Renal cortex interstitium (tissue), 15 donors: ENCODE measurements at places on chromosomes 16 and 17. TPM values are rescaled to one million over a fixed set of nuclear protein-coding genes. Genes with fewer than 3 reads are reported as not detected.

GRCh38 chr17:30116661-30117551, at the start of gene NSRP1:
NSRP1 (plus strand) TSS chr17:30116816; CDS start chr17:30116844, 28 bp downstream.
- DNase-seq: peak; percentile 88

DNA sequence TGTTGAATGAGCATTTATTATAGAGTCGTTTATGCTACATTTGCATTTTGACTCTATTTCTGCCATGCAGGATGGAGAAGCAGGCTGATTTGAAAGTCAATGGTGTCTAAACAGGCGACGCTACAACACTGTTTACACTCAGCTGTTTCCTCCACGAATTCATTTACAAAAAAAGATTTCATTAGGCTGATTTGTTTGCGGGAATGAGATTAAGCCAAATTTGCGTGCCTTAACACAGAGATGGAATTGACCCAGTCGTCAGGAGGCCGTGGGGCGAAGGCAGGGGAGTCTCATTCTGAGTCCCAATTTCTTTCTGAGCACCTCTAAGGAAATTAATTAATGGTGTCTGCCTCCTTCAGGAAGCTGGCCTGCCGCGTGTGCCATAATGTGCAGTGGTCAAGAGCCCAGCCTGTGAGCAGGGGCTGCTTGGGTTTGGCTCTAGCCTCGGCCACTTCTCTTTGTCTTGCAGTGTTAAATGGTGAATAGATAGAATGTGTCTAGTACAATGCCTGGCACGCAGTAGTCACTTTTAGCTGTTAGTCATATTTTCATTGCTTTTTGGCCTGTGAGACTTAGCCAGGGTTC, 88.6 kb upstream of the NKD1 start:
- DNase-seq: no peak

- DNase-seq: no peak
These were observed 117.6 kb upstream of the HAS3 start for GRCh38 chr16:68987734-68988457.

- DNase-seq: no peak
These were observed 78.2 kb upstream of the MON1B start for GRCh38 chr16:77112746-77113145.

DNA sequence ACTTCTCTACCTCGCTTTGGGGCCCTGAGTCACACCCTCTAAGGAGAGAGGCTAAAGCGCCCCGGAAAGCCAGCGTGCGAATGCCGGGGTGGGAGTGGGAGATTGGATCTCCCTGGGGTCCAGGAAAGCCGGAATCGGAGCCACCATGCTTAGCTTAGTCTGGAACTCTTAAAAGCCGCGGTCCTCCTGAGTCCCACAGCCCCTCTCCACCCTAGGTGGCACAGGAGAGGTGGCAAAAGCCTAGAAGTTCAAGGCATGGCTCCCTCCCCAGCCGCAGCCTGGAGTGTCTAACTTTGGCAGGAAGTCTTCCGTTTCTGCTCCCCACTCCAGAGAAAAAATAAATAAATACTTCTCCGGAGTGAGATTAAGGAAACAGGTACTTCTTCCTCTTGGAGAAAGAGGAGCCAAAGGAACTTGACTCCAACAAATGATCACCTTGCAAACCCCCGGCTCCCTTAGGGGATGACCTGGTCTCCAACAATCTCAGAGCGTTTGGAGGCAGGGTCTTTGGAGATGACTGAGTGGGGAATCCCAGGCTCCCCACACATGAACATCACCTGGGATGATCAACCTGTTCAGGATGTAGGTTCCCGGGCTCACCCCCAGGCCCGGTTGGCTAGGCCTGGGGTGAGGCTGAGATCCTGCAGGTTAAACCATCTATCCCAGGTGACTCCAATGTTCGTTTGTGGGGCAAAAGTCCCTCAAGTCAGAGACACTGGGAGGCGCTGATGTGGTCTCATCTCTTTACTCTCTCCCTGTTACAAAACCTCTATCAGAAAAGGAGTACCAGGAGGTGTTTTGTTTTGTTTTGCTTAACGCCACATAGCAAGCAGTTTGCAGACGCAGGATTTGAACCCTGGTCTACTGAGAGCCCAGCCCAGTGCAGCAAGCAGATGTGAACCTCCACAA, 2.9 kb downstream of the CIITA start:
- no peak for DNase-seq

GRCh38 chr17:49729069-49729468, 21.3 kb upstream of the SLC35B1 start:
- no peak for DNase-seq

GRCh38 chr17:79549141-79549915, 61.5 kb downstream of the RBFOX3 start:
- DNase-seq: no peak

GRCh38 chr16:87802670-87803069, 36.9 kb upstream of the KLHDC4 start:
- no peak for DNase-seq

DNA sequence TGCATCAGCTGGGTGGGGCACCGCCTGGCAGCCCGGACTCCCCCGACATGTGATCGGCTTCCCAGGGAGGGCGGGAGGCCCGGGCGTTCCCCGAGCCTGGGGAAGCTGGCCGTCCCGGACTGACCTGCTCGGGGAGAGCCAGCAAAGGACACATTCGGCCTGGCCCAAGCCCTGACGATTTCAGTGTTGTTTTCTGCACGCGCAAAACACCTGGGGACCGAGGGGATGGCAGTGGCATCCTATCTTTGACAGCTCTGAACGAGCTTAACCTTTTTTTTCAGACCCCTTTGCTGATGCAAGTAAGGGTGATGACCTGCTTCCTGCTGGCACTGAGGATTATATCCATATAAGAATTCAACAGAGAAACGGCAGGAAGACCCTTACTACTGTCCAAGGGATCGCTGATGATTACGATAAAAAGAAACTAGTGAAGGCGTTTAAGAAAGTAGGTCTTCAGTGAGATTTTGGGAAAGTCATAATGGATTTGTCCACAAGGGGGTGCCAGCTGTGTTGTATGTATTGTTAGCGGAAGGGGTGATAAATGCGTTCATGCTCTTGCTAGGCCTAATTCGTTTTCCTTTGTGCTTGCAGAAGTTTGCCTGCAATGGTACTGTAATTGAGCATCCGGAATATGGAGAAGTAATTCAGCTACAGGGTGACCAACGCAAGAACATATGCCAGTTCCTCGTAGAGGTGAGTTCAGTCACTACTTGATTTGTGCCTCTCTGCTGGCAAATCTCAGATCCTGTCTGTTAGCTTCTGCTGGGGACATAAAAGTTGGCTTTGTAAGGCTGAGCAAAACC, 1.0 kb downstream of the EIF1 start:
- no peak for DNase-seq

GRCh38 chr17:17514993-17515933, 19.1 kb upstream of the RASD1 start:
- DNase-seq: no peak

Gene TBC1D3D
- polyA plus RNA-seq: 1.2 TPM

DNA sequence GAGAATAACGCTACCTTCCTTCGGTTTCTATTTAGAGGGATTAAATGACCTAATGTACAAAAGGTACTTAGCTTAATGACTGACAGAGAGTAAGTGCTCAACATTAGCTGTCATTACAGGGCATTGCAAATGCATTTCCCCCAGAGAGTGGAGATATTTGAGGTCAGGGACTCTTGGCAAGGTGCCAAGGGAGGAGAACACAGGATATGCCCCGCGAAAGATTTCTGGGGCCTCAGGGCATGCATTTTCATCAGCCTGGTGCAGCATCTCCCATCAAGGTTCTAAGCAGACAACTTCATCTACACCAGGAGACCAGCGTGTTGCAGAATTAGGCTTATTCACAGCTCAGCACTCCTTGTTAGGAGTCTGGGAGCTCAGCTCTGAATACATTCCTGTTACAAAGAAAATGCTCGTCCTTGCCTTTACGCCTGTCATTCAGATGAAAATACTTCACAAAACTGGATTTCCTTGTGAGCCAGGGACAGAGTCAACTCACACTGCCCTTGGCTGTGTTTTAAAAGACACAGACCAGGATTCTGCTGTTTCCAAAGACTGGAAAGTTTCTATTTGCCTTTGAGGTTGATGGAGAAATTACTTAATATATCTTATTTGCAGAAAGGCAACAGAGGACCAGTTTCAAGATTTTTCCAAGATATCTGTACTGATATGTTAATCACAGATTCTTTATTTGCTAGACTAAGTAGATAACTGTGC, 108.2 kb downstream of the VAT1L start:
- no peak for DNase-seq

DNA sequence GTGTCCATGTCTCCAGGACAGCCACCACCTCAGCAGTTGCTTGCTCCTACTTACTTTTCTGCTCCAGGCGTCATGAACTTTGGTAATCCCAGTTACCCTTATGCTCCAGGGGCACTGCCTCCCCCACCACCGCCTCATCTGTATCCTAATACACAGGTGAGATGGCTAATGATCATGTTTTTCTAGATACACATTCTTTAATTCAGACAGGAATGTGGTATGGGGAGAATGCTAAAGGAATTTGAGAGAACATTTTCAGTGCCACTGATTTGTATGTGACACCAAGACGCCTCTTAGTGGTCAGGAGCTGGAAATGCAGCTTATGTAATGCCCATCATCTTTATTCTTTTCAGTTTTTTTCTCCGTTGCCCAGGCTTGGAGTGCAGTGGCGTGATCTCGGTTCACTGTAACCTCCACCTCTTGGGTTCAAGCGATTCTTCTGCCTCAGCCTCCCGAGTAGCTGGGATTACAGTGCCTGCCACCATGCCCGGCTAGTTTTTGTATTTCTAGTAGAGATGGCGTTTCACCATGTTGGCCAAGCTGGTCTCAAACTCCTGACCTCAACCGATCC, 8.9 kb upstream of the RAPGEFL1 start:
- peak; percentile 36 for DNase-seq

GRCh38 chr17:67671493-67671892, 46.2 kb upstream of the NOL11 start:
- DNase-seq: no peak

GRCh38 chr16:70659546-70659945, 13.2 kb downstream of the IL34 start:
- DNase-seq: no peak

- no peak for DNase-seq
These were observed 15.7 kb upstream of the CDH3 start for GRCh38 chr16:68629351-68629910.

Gene KRT31
- not detected for polyA plus RNA-seq

GRCh38 chr16:57145046-57146021, 40.5 kb downstream of the PSME3IP1 start:
- DNase-seq: no peak

- no peak for DNase-seq
These were observed 71.8 kb downstream of the ABHD15 start for GRCh38 chr17:29495011-29495410.

GRCh38 chr17:30555942-30556341, 78.7 kb downstream of the GOSR1 start:
- no peak for DNase-seq

Gene C17orf78
- 0.23 TPM for polyA plus RNA-seq

DNA sequence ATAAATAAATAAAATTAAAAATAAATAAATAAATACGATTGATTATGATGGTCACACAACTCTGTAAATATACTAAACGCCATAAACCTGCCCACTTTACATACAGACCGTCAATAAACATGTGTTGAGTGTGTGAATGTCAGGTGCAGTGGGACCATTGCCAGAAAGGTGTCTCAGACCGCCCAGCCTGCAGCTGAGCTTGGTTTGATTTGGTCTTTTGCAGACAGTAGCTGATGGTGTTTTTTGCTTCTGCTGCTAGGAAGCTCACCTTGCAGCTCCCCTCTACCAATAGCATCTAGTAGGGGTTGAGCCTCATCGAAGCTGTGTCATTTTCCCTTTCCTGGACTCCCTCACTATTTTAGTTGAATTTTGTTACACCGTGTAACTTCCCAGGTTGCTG, 23.5 kb downstream of the UBALD1 start:
- no peak for DNase-seq

- no peak for DNase-seq
These were observed 4.1 kb upstream of the WDR24 start for GRCh38 chr16:694187-694862.

DNA sequence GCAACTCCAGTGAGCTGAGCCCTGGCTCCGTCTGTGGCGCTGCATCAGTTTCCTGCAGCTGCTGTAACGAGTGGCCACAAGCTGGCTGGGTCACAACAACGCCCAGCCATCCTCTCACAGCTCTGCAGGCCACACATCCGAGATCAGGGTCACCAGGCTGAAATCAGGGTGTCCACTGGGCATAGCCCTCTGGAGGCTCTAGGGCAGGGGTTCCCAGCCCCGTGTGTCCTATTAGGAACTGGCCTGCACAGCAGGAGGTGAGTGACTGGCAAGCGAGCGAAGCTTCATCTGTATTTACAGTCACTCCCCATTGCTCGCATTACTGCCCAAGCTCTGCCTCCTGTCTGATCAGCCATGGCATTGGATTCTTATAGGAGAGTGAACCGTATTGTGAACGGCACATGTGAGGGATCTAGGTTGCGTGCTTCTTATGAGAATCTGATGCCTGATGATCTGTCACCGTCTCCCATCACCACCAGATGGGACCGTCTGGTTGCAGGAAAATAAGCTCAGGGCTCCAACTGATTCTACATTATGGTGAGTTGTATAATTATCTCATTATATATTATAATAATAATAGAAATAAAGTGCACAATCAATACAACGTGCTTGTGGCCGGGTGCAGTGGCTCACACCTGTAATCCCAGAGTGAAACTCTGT, 176.5 kb downstream of the SEC14L1 start:
- no peak for DNase-seq
